Retina (tissue), 1 donor: ENCODE measurements at places on chromosomes 5 and 9.

DNA sequence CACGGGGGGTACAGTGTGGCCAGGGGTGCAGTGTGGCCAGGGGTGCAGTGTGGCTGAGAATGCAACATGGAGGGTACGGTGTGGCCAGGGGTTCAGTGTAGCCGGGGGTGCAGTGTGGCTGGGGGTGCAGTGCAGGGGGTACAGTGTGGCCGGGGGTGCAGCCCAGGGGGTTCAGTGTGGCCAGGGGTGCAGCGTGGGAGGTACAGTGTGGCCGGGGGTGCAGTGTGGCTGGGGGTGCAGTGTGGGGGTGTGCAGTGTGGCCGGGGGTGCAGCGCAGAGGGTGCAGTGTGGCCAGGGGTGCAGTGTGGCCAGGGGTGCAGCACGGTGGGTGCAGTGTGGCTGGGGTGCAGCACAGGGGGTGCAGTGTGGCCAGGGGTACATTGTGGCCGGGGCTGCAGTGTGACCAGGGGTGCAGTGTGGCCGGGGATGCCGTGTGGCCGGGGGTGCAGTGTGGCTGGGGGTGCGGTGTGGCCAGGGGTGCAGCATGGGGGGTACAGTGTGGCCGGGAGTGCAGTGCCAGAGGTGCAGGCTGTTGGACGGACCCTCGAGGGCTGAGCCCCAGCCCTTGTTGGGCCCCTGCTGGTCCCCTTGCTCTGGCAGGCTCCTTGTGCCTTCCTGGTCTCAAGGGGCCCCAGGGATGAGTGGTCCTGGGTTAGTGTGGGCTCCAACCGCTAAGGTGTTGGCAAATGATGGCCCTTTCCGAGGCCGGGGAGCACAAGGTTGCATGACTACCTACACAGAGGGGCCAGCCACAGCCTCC is 17.9 kb downstream of the TPPP start:
- no peak for DNase-seq

GRCh38 chr9:110257097-110257841 is 962 bp upstream of the TXN start:
- DNase-seq, result no peak

DNA sequence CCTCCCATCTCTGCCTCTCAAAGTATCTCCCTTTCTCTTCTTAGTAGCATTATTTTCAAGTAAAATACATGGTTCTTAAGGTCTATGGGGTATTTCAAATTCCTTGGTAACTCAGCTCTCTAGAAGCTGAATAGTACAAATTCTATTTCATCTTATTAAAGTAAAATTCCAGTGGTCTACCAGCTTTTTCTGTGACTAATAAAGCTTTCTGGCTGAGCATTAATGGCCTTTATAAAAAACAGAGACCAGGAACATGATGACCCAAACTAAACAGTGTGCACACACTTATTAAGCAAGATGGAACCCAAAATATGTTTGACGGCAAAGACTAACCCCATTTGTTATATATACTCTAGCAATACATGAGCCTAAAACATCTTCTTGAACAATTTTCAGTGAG is 142.6 kb downstream of the OR2K2 start:
- no peak for DNase-seq

DNA sequence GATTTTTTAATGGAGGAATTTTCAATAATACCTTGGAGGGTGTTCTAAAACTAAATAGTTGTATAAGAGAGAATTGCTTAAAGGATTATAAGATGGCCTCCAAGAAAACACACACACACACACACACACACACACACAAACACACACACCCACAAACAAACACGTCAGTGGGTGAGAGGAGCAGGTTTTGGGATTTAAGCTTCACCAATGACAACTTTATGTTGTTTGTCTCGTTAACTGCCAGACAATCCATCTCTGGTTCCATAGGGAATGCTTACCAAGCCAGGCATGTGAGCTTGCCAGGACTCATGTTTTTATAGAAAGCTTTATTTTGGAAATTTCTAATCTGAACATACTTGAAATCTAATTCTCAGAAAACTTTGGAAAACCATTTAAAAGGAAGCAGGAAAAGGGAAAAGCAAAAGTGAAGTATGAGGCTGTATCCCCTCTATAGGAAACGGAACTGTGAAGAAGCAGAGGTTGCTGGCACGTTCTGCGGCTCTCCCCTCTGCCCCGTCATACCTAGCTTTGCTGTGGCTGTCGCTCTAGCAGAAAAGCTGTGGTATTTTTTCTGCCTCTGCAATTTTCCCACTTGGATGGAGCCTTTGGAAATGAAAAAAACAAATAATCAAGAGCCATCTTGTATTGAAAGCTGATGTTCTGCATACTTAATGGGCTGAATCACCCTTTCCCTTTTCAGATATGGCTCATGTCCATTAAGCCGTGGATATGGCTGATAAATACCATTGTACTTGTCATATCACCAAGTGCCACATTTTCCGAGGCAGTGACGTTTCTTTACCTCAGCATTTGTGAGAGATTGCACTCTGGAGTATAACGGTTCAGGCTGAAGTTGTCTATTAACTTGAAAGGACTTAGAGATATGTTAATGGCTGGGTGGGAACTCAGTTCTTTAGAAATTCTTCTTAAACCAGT is 112.7 kb downstream of the NTRK2 start:
- DNase-seq, result no peak

- no peak for DNase-seq
Measured at GRCh38 chr9:84823421-84824271, 154.1 kb downstream of the NTRK2 start.

- no peak for DNase-seq
Measured at GRCh38 chr9:2181792-2182191, 166.6 kb downstream of the SMARCA2 start.

- no peak for DNase-seq
Measured at GRCh38 chr5:167937635-167937998, 353.8 kb upstream of the WWC1 start.

DNA sequence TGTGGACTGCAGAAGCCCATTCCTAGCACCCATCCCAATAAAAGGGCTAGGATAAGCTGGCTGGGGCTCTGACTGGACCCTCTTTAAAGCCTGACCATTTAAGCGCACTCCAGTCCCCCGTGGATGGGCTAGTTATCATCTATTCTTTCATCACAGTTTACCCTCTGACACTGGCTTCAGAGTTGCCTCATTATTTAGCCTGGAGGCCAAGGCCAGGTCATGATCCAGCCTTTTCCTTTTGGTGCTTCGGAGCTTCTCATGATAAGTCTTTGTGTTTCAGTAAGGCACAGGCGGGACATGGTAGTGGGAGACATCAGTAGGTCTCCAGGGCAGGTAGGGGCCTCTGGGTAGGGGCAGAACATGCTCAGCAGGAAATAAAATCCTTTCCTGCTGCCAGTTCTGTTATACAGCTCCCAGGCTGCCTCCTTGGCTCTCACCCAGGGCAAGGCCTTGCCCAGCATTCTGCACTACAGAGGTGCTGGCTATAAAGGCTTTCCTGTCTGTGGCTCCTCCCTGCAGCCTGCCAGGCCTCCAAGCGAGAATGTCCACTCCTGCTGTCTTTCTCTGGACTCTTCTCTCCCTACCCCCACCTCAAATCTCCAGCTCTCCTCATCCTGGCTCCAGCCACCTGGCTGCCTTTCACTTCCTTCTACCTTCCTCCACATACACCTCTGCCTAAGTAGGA is 128.8 kb downstream of the FSTL4 start:
- no peak for DNase-seq

DNA sequence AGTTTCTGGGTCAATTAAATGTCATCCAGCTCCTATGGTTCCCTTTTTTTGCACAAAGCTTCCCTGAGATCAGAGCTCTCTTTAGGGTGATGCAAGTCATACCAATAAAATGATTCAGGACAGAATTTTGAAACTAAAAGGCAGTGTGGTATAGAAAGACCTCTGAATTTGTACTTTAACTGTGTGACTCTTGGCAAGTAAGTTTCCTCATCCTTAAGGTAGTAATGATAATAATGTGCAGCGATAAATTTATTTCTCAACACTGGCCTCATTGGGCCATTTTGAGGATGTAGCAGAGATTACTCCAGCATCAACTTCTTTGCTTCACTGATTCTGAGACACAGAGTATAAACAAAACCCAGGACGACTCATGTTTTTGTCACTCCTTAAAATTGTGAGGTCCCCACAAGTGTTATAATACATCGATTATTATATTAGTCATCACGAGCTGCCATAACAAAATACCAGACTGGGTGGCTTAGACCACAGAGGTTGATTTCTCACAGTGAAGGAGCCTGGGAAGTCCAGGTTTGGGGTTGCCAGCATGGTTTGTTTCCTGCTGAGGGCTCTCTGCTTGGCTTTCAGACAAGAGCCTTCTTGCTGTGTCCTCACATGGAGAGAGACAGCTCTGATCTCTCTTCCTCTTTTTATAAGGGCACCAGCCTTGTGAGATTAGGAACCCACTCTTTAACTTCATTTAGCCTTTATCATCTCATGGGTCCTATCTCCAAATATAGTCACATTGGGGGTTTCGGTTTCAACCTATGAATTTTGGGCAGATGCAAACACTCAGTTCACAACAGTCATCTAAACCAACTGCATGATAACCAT is 293.0 kb downstream of the ZNF608 start:
- DNase-seq, result no peak

GRCh38 chr5:95511606-95512005 is 43.2 kb downstream of the SKIC3 start:
- no peak for DNase-seq

DNA sequence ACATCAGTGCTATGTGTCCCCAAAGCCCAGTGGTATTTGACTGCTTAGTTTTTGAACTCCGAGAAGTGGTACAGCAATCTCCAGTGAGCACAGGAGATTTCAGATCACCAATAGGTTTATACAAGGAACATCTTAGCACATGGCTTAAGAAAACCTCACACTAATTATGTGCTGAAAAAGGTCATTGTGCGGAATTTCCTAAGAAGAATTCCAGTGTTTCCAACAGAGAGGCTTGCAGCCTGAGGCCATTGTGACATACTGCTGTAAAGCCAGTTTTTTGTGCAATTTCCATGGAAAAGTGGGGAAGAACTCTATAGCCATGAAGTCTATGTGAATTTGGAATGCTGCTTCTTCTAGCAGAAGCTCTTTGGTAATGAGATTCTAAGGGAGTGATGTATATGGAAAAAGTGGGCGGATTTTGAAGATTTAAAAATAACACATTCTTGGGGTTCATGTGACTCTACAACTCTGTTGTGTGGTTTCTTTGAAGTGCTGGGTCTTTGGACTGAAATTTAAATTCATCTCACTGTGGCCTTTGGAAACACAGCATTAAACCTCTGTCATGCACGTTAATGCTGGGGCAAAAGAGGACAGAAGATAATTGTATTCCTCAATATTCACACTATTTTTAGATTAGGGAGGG is 110.5 kb upstream of the CD180 start:
- DNase-seq, result no peak

DNA sequence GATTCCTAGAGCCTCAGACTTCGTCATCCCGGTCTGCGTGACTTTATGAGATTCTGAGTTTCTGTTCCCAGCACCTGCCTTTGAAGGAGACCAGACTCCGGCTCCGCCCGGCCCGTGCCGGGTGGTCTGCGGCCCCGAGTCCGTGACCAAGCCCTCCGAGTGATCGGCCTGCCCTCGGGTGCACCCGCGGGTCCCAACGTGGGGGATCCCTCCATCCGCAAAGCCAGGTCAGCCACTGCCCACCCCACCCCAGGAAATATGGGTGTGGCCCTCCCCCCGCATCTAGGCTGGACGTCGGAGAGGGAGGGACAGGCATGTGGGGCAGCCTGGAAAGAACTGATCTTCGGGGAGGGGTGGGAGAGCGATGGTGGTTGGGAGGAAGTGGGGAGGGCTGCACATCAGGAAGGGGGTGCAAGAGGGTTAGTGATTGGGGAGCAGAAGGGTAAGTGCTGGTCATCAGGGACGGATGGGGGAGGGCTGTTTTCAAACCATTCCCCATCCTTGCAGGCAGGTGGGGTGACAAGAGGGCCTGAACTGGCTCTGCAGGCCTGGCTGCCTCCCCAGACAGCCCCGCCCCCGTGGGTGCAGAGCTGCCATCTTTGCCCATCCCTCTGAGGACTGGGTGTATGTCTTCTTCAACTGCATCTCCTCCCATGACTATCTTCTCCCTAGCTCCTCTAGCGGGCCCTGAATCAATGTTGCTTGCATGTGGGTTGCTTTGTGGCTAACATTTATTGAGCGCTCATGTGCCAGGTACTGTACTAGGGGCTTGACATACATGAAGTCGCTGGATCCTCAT is 747 bp downstream of the LRSAM1 start:
- peak; percentile 35 for DNase-seq

DNA sequence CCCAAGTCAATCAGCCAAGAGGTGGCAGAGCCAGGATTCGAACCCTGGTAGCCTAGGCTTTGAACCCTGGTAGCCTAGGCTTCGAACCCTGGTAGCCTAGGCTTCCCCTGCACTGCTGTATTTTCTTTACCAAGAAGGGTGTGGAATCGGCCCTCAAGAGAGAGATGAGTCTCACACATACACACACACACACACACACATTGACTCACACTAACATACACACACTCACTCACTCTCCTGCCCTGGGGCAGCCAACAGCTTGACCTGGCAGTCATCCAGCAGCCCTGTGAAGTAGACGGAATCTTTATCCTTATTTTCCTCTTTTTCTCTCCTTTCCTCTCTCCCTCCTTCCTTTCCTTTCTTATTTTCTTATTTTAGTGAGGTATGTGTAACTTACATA is 55.4 kb upstream of the RPL26L1 start:
- no peak for DNase-seq
